Activated CD4-positive, alpha-beta T cell treated with anti-CD3 and anti-CD28 coated beads, Interleukin-2, amount 50 U/mL, for 4 hours (primary cell): ENCODE measurements at places on chromosomes 1 and 21.
A peak's percentile ranks its signal among the peaks of the same experiment; 100 is the strongest.

DNA sequence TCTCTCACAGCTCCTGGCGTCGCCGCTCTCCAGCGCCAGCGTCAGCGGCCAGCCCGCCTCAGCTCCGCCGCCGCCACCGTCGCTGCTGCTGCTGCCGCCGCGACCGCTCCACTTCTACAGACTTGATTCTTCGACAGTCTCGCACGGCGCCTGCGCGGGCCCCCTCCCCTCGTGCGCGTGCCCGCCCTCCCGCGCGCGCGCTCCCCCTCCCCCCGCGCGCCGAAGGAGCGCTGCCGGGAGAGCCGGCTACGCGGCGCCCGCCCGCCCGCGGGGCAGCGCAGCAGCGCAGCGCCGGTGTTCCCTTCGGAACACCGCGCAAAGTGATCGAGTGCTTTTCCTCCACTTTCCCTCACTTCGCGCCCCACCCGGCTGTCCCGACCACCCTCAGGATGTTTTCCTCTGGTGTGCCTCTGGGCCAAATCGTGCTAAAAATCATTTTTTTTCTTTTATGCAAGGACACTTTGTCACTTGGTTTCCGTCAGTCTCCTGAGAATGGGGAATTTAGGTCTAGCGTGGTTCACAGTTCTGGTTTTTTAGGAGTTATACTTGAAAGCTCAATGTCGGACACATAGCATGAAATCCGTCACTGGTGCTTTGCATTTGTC, at the start of gene IRF2BP2:
TSS of gene IRF2BP2 (minus strand) at position 118 of the 605 bp plus-strand sequence. CDS start 684 bp downstream, outside the sequence.
- peak; percentile 74 for DNase-seq

DNA sequence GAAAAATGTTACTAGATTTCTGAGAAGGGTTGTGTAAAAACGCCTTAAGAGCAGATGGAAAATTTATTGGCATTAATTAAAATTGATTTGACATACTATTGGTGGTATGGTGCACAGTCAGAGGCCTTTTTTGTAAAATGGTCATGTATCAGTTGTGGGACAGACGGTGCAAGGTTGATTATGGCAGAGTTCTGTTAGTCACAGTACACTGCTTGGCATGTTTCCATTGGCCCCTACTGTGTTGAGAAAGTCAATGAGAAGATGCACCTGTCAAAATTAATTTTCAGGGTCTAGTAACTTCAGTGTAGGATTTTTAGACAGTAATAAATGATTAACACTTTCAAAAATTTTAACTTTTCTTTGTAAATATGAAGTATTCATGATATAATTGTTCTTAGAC, 4.4 kb downstream of the B3GALT2 start:
- no peak for DNase-seq

DNA sequence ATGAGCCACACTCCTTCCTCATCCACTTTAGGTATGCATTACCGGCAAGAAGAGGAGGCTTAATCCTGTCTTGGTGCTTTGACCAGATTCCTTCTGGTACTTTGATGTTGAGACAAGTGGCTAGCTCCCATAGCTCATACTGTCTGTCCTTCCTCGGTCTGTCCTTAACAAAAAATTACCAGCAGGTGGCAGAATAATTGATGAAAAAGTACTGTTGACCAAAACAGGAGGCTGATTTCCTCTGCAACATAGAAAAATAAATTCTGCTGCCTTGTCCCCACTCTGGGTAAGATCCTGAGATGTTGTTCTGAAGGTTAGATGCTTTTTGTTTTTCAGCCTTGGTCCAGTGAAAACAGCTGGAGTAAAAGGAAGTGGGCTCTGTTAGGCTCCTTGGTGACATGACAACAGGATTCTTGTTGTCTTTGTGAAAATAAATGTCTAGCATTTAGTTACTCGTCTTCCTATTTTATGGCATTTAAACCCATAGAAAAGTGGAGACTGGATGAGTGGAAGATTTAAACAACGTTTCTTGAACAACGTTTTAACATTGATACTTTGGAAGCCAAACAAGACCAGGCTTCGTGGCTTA, 11.2 kb upstream of the HJV start:
- DNase-seq = no peak

- DNase-seq = no peak
These were observed 20.6 kb downstream of the KIRREL1 start for GRCh38 chr1:158013840-158014730.

DNA sequence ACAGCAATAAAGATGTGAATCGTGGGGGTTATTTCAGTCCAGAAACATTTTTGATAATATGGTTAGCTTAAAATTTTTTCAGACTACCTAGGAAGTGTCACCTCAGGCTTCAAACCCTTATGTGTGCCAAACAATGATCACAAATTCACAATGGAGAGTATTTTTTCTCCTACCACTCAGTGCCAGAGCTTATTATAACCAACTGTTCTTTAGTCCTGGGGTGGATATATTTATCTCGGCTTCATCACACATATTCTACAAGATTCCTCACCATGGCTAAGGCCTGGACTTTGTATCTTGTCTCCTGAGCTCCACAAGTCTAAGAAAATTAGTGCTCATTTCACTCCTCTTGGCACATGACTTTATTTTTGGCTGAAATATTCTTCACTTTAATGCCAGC, 629.1 kb downstream of the RWDD3 start:
- no peak for DNase-seq

GRCh38 chr1:22884806-22885530, 87.7 kb downstream of the LACTBL1 start:
- no peak for DNase-seq

GRCh38 chr1:20411196-20411980, 74.6 kb downstream of the CAMK2N1 start:
- DNase-seq = no peak

GRCh38 chr1:29924017-29924431, 687.7 kb downstream of the PTPRU start:
- no peak for DNase-seq

DNA sequence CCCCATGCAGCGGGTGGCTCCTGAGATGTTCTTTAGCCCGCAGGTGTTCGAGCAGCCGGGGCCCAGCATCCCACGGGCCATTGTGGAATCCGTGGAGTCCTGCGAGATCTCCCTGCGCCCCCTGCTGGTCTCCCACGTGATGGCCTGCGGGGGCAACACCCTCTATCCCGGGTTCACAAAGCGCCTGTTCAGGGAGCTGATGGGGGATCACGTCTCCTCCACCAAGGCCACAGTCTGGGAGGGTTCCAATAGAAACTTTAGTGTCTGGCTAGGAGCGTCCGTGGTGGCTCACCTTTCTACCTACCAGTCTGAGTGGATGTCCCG, 71.0 kb downstream of the ACTL8 start:
- no peak for DNase-seq

- DNase-seq = no peak
These were observed 10.1 kb upstream of the CITED4 start for GRCh38 chr1:40872276-40872675.

DNA sequence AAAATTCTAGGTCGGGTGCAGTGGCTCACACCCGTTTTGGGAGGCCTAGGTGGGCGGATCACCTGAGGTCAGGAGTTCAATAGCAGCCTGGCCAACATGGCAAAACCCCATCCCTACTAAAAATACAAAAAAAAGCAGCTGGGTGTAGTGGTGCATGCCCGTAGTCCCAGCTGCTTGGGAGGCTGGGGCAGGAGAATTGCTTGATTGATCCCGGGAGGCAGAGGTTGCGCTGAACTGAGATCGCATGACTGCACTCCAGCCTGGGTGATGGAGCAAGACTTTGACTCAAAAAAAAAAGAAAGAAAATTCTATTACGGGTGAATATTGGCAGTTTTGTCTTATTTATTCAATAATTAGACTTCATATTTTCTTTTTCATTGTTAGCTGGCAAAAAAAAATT, 62.1 kb downstream of the SNX7 start:
- no peak for DNase-seq

GRCh38 chr1:219973213-219973612, 44.9 kb upstream of the SLC30A10 start:
- DNase-seq = no peak

- DNase-seq = no peak
These were observed at the start of gene TNFSF18 for GRCh38 chr1:173050865-173051264. Gene TNFSF18, minus strand, starts transcription at chr1:173050941. Its CDS starts 45 bp downstream, at chr1:173050896.

GRCh38 chr1:17603091-17603841, 63.8 kb downstream of the ARHGEF10L start:
- no peak for DNase-seq

DNA sequence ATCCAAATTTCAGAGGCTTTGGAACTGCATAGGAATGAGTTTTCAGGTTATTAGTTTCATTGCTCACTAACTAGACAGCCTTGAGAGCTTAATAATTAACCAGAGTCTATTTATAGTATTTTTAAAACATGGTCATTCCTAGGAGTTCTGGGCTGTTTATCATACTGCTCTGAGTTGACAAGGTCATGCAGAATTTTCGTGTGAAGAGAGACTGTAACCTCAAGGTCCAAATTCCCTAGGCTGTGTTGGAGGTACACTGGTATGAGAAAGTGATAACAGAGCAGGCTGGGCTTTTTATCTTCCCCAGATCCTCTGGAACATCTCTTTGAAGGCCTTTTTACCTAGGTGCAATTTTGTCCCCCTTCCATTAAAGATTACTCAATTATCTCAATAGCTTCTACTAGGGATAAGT, 736.3 kb downstream of the LTN1 start:
- DNase-seq = no peak

DNA sequence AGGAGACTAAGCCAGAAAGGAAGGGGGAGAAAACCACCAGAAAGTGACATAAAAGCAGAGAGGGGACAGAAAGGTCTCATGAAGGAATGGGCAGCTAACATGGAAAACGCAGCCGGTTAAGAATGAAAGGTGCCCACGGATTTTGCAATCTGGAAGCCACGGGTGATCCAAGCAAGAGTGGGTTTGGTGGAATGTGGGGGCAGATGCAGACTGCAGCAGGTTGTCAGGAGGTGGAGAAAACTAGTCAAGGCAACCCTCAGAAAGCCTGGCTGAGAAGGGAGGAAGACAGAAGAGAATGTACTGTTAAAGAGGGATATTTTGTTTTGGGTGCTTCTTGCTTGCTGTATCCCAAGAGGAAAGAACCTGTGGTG, 12.6 kb upstream of the SMIM12 start:
- DNase-seq = no peak

GRCh38 chr1:59738591-59739015, 76.1 kb upstream of the HOOK1 start:
- DNase-seq = no peak

DNA sequence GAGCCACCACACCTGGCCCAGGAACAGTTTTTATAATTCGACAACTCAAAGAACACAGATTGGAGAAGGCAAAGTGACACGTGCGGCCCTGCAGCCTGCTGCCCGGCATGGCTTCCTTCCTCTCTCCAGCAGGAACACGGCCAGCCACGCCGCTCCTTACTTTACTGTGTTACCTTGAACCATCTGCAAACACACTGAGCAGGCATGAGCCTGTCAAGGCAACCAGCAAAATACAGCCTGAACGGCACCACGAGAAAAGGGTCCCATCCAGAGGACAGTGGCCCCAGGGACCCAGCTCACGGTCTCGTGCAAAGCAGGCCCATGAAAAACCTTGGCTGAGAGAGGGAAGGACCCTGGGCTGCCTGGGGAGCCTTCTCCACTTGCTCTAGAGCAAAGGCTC, 38.8 kb downstream of the NPHP4 start:
- DNase-seq = no peak

DNA sequence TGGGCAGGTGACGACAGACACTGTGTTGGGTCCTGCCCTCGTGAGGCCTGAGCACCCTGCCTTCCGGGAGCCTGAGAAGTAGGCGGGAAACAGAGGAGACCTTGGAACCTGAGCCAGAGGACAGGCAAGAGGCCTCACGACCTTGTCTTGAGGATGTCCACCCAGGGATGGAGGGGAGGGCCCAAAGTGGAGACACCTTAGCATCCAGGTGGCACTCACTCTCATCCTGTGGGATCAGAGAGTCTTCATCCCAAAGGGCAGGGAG, 347.2 kb downstream of the NPHP4 start:
- no peak for DNase-seq

DNA sequence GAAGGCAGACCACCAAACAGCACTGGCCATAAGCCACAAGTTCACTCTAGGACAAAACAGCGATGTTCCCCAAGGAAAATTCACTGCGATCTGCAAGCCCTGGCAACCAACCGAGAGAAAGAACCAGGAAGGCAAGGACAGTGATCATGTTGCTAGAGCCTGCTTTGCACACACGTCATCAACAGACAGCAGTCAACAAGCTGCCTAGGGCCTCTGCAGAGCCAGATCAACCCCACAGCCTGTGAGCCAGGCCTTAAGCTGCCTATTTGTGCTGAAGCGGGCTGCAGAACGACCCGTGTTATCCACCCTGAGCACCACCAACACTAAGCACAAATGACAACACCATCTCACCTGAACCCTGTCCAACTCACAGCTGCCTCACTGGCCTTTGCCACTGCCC, 6.2 kb upstream of the YRDC start:
- no peak for DNase-seq

DNA sequence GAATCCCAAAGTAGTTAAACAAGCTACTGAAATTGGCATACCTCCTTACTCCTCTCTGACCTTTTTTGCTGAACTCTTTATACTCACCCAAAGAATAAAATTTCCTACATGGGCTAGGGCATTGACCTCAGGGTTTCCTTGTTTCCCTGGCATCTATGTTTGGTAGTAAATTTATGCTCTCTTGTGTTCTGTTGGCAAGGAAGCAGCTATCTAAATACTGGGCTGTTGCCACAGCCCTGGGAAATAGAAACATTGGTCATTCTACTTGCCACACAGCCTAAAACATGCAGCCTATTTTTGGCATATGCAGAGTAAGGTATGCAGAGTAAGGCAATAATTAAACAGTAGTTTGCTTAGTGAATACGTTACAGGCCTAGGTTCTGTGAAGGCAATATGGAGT, 351.4 kb downstream of the HLX start:
- no peak for DNase-seq

DNA sequence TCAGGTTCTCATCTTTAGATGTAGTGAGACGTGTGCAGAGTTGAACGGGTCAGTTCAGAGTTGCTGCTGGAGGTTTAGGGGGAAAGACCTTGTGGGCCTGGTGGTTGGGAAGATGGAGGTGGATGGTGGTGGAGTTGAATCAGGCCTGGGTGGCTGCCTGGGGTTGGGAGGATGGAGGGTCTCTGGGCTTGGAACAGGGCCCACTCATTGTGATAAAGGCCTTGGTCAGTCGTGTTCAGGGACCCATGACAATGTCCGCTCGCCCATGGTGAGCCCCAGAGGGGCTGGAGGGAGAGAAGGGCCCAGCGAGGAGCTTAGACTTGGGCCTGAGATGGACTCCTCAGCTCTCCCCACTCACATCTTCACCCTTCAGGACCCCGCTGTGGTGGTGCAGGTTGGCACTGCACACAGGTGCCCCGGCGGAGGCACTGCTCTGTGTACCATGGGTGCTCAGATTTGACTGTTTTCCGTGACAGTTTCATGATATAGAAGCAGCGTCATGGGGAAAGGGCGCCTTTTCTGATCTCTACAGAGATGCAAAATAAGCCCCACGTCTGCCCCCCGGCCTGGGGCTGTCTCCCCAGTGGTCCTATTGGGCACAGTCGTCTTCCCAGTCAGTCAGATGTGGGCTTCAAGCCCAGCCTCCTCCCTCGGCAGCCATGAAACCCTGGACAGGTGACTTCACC, 39.2 kb downstream of the DISP3 start:
- DNase-seq = no peak

- DNase-seq = peak; percentile 17
These were observed 46.5 kb upstream of the RNF11 start for GRCh38 chr1:51189421-51190073.

- no peak for DNase-seq
These were observed 155.2 kb downstream of the PEX14 start for GRCh38 chr1:10629816-10630571.
